ENCODE measurements at places on chromosomes 3 and 15.

DNA sequence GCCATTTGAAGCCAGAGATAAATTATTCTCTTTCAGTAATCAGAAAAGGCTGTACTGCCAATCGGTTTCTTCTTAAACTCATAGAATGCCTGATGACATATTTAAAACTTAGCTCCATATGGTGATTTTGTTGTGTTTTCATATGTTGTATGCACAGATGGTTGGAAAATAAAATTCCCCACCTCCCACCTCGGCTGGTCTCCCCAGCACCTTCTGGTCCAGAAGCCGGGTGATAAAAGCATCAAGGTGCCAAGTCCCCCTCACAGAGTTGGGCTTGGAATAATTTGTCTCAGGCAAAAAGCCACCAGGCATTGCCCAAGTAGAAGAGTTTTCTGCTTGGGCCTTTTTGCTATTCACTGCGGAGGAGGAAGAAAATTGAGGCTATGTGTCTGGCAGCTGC lies 18.4 kb downstream of the LARS2 start:
- DNase-seq = no peak

- no peak for DNase-seq
Measured at GRCh38 chr3:62414786-62415185, 41.4 kb upstream of the FEZF2 start.

DNA sequence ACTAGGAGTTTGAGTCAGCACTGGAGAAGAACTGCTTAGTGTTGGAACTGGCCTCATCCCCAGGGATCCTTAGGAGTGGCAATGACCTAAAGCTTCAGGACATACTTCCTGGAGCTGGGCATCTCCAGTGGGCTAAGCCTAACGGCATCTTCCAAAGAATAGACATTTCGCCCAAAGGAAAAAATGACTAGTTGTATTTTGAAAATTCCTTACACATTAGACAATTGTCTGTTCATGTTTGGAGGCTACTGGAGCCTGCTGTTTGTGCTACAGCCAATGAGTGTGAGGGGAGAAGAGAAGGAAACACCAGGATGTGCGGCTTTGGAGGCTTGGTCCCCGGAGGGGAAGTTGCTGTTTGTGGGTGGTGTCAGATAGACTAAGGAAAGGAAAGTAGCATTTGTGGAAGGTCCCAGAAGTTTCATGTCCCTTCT lies 77.6 kb downstream of the POLR2M start:
- no peak for DNase-seq

DNA sequence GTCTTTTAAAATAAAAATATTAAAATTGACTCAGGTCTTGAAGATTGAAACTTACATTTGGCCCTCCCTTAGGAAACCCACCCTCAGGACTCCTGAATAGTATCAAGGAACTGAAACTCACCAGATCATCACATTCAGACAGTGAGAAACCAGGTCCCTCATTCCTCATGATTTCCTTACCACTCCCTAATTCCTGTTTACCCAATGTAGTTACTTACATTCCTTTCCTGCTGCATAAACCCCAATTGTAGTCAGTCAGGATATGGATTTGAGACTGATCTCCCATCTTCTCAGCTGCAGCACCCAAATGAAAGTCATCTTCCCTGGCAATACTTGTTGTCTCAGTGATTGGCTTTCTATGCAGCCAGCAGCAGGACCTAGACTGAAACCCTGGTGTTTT lies 8.6 kb downstream of the ATP13A4 start:
- no peak for DNase-seq

- DNase-seq = no peak
Measured at GRCh38 chr15:34609102-34610057, 25.9 kb upstream of the GOLGA8B start.

- DNase-seq = no peak
Measured at GRCh38 chr3:128081846-128082245, 29.6 kb downstream of the SEC61A1 start.

- DNase-seq = no peak
Measured at GRCh38 chr3:96756516-96756915, 57.9 kb upstream of the EPHA6 start.

- no peak for DNase-seq
Measured at GRCh38 chr3:102177075-102177755, 257.6 kb upstream of the ZPLD1 start.

DNA sequence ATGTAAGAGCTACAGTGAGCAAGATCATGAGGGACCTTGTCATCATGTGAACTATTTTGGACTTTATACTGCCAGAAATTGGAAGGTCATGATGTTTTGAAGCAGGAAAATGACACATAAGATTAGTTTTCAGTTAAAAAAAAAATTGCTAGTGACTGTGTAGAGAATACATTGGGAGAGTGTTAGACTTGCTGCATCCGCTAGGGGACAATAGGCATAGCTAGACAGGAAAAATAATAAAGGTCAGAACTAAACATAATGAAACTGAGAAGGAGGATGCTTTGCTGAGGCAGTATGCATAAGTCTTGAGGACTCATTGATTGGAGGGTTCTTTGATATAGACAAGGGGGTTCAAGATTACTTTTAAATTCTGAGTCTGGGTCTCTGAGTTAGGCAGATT lies 275.8 kb upstream of the KCNH8 start:
- DNase-seq = no peak

- DNase-seq = no peak
Measured at GRCh38 chr3:188446014-188446413, 292.1 kb downstream of the LPP start.

- no peak for DNase-seq
Measured at GRCh38 chr3:4754180-4755086, 224.8 kb upstream of the BHLHE40 start.
